ENCODE measurements at places on chromosomes 2 and 18.

DNA sequence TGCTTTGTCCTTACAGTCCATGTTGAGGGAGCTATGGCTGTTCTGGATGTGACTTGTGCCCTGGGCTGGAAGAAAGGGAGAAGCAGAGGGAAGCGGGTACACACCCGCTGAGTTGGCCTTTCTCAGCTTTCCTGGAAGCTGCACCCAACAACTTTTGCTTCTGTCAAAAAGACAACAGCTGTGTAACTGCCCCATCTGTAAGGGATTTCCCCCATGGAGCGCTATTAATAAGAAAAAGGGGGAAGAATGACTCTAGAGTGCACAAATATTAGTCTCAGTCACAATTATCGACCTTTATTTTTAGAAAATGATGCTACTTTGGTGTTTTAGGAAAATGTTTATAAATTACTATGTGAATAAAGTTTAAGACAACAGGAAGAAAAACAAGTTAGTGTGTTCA lies 368.3 kb downstream of the RAD51AP2 start:
- DNase-seq, result no peak

- DNase-seq, result no peak
Observed at GRCh38 chr2:180003559-180003958, 3.5 kb downstream of the CWC22 start.

DNA sequence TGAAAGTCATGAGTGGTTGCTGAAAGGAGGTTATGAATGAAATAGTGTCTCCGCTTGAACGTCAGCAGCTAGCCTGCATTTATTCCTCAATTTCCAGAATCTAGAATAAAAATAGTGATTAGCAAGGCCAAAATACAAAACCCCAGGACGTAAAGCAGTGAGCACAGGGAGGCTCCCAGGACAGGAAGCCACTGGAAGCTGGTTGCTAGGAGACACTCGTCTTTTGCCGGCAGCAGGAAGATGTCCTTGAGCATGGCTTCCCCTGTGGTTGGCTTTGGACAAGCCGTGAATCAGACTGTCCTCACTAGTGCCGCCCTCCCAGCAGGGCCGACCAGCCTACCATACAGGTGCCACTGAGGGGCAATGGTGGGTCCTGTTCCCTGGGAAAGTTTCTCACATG lies 374.4 kb downstream of the MTX2 start:
- DNase-seq, result no peak

- DNase-seq, result no peak
Observed at GRCh38 chr2:80326214-80326613, 21.7 kb upstream of the LRRTM1 start.

DNA sequence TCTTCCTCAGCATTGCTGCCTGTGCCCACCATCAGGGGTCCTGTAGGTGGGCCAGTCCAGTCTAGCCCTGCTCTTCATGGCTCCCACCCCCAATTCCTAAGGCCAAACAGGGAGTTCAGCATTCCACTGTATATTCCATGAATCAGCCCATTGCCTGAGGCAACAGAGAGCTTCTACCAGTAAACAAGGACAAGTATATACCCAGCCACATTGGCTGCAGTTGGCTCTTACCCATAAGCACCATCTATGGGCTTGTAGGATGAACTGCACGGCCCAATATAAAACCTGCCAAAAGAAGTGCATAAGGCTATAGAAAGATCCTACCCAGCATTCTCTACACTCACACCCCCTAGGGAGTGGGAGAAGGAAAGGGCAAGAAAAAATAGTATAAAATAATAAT lies 95.1 kb upstream of the SALL3 start:
- no peak for DNase-seq
